ENCODE measurements at places on chromosomes 2 and 18.

DNA sequence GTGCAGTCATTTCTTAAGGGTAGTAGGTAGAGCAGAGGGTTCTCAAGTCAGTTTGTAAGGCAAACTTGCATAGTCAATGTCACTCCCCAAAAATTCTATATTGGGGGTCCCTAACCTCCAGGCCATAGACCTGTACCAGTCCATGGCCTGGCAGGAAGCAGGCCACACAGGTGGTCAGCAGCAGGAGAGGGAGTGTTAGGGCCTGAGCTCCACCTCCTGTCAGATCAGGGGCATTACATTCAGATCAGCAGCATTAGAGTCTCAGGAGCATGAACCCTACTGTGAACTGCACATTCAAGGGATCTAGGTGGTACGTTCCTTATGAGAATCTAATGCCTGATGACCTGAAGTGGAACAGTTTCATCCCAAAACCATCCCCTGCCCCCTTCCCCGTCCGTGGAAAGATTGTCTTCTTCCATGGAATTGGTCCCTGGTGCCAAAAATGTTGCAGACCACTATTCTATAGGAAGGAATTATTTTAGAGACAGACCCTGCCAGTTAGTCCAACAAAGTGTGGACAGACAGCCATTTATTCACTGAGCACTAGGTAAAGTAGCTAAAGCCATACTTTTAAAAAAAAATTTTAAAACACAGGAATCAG is 6.7 kb downstream of the COA5 start:
- DNase-seq, result no peak

GRCh38 chr2:102094917-102095316 is 47.6 kb upstream of the IL1R1 start:
- DNase-seq, result no peak

DNA sequence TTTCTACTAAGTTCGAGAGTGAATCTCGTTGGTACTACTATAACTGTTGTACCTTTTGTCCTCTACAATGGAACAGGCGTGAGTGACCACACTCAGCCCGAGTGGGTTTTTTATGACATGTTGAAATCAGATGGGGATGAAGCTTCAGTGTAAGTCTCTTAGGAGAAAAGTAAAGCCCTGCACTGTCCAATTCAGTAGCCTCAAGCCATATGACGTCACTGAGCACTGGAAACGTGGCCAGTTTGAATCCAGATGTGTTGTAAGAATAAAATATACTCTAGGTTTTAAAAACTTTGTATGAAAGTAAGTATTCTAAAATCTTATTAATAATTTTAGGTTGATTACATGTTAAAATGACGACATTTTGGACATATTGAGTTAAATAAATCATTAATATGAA is 101.7 kb upstream of the SP3 start:
- no peak for DNase-seq

DNA sequence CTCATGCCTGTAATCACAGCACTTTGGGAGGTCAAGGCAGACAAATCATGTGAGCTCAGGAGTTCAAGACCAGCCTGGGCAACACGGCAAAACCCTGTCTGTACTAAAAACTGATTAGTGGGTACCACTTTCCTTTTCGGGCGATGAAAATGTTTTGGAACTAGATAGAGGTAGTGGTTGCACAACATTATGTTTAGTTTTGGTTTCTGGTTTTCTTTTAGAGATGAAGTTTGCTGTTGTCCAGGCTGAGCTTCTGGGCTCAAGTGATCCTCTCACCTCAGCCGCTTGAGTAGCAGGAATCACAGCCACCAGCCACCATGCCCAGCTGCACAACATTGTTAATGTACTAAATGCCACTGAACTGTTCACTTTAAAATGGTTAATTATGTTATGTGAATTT is 27.6 kb downstream of the AAK1 start:
- no peak for DNase-seq

GRCh38 chr2:215626812-215627281 is 191.0 kb upstream of the FN1 start:
- DNase-seq, result no peak

DNA sequence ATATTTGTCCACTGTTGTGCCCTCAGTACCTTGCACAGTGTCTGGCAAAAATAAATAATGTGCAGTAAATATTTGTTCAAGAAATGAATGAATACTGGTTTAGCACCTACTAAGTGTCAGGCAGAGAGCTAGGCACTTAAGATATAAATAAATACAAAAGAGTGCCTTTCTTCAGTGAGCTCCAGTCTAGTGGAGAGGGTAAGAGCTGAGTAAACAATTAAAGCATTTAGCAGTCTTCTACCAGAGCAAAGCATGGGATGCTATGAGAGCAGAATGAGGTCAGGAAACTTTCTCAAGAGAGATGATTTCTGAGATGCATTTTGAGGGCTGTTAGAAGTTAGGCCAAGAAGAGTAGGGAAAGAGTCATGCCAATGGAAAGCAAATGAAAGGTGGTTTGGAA is 314.7 kb downstream of the DSC3 start:
- no peak for DNase-seq

GRCh38 chr18:42025491-42025890 is 70.5 kb downstream of the PIK3C3 start:
- DNase-seq, result no peak

DNA sequence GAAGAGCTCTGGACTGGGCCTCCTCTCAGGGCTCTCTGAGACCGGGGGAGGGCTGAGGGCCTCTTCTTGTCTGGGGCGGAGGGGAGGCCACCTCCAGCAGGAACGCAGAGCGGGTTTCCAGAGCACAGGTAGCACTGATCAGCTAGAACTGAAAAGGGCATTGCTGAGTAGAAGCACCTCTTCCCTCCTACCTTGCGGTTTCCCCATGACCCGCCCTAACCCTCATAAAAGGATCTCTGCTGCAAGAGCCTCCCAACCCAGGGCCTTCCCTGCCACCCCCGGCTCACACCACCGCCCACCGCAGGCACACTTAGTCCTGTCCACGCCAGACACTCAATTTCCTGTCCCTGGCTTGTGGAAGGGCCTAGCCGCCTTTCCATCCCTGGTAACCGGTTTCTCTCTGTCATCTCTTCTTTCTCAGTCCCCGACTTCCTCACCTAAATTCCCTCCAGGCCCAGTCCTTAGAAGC is 966 bp downstream of the ADCY3 start:
- DNase-seq, result no peak

DNA sequence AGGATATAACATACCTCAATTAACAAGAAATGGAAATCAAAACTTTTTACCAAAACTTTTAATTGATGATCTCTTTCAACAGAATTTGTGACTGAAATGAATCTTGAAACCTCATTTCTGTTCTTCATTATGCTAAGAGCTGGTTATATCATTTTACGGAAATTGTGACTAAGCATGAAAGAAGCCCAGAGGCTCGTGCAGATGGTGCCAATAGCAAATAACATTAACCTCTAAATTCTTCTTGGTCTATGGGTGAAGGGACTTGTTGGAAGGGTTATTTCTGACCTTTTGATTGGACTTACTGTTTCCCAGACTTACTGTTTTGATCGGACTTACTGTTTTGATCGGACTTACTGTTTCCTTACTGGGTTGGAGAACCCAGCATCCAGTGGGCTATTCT is 435.6 kb downstream of the TDRD15 start:
- no peak for DNase-seq

DNA sequence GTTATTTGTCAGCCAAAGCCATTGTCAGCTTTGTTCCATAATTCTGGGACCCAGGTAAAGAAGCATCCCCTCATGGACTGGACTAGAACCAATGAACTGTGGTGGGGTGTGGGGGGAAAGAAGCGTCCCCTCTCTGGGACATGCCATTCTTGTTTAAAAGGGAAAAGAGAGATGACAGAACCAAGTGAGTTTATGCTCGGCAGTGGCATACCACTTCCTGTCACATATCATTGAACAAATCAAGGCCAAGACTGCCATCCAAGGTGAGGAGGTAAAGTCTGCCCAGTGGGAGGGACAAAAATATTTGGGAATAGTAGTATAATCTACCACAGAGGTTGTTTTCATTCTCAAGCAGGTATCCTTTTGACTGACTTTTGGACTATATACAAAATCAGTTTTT is 4.7 kb upstream of the GLS start:
- DNase-seq, result no peak

- DNase-seq, result no peak
Observed at GRCh38 chr2:190987938-190988337, 26.0 kb downstream of the STAT1 start.

DNA sequence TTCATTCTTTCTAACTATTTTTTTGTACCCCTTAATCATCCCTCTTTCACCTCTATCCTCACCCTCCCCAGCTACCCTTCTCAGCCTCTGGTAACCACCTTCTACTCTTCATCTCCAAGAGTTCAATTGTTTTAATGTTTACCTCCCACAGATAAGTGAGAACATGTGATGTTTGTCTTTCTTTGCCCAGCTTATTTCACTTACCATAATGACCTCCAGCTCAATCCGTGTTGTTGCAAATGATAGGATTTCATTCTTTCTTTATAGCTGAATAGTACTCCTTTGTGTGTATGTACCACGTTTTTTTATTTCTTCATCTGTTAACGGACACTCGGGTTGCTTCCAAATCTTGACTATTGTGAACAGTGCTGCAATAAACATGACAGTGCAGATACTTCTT is 22.1 kb upstream of the TMEM37 start:
- DNase-seq, result no peak

DNA sequence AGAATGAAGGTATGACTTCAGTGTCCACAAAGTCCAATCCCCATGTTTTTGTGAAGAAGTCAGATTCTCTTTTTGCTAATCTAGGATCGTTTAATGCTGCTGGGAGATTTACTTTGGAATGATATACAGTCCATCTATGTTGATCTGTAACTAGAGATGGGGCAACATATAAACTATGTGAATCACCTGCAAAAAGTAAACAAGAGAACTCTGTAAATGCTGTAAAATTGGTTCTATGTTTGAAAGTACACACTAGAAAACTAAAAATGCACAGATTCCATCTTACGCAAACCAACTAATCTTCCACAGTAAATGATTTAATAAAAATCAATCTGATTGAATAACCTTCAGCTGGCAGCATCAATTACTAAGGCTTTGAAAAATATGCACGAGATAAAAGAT is 37.5 kb downstream of the VPS54 start:
- no peak for DNase-seq

DNA sequence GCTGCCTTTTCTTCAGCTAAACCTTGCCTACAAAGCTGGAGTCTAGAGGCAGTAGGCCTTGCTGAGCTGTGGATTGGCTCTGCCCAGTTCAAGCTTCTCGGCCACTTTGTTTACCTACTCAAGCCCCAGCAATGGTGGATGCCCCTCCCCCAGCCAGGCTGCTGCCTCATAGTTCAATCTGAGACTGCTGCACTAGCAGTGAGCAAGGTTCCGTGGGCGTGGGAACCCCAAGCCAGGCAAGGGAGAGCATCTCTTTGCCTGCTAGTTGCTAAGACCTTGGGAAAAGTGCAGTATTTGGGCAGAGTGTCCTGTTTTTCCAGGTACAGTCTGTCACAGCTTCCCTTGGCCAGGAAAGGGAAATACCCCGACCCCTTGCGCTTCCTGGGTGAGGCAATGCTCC is 68.9 kb downstream of the VAPA start:
- no peak for DNase-seq

DNA sequence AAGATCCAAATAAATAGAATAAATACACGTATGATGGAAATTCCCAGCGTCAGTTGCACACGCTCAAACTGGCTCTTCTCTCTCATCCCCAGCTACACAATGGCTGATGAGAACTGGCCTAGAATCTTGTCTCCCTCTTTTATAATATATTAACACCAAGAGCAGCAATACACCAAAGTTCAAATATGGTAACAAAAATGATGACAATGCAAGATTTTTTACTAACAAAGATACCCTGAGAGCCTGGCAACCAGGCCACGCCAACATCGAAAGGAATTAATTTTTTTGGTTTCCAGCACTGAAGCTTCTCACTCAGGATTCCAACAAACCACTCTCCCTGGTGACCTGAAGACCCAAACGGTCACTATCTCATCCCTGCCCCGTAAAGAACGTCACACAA is 302.7 kb upstream of the ID2 start:
- DNase-seq, result no peak

GRCh38 chr18:5425721-5426120 is 118.1 kb downstream of the EPB41L3 start:
- no peak for DNase-seq

DNA sequence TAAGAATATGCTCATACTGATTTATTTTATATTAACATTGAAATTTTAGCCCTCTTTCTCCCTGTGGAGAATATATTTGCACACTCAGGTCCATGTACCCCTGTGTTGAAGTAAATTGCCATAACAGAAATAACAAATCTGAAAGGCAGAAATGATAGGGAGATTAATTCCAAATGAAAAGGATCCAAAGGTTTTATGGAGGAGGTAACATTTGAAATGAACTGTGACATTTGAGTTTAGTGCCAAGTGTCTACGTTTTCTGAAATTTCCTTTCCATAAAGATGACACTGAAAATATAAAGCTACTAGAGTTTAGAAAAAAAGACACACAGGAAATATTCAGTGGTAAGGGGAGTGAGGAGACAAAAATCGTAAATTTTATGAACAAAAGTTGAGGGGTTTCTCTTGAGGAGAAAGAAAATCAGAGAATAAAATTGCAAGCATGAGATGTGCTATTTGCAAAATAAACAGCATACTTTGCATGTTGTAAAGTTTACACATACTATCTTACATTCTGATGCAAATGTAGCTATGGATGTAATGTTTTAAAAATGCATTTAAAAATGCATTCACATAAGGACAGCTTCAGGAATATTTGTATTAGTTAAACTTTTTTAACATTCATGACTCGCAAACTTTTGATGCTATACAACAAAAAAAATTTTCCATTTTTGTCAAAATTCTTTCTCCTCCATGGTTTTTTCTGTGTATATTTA is 69.5 kb downstream of the BAZ2B start:
- DNase-seq, result no peak

GRCh38 chr2:145288650-145289496 is 769.0 kb upstream of the ZEB2 start:
- no peak for DNase-seq

DNA sequence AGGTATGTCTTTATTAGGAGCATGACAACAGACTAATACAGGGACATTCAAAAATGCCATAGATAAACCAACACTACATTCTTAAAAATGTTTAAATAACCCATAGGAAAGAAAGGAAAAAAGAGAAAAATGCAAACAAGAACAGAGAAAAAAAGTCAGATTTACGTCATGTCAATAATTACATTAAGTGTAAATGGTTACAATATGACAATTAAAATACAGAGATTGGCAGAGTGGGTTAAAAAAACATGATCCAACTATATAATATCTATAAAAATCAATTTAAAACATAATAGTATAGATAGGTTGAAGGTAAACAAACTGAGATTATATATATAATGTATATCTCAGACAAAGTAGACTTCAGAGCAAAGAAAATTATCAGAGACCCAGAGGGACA is 255.8 kb downstream of the ANAPC1 start:
- DNase-seq, result no peak

- DNase-seq, result no peak
Observed at GRCh38 chr2:218031771-218032257, 29.0 kb upstream of the TNS1 start.

DNA sequence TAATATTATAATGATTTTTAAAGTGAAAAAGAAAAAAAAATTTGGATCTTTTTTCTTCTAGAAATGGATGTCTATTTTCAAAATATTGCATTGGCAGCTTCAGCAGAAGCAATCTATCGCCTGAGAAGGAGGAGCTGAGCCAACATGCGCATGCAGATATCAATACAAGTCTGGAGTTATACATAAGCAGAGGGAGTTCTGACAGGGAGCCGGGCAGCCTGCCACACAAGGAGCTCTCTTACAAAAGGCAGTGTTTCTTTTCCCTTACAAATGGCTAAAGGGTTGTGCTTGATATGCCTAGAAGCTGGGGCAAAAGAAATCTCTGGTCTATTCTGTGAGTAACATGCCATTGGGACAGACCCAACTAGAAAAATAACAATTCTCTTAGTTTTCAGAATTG is 291.9 kb upstream of the TRIB2 start:
- DNase-seq, result no peak

Data from NCI-H1436 treated with DMSO at 0.1 percent for 48 hours (cell line).